ENCODE measurements at places on chromosomes 6 and 20.

DNA sequence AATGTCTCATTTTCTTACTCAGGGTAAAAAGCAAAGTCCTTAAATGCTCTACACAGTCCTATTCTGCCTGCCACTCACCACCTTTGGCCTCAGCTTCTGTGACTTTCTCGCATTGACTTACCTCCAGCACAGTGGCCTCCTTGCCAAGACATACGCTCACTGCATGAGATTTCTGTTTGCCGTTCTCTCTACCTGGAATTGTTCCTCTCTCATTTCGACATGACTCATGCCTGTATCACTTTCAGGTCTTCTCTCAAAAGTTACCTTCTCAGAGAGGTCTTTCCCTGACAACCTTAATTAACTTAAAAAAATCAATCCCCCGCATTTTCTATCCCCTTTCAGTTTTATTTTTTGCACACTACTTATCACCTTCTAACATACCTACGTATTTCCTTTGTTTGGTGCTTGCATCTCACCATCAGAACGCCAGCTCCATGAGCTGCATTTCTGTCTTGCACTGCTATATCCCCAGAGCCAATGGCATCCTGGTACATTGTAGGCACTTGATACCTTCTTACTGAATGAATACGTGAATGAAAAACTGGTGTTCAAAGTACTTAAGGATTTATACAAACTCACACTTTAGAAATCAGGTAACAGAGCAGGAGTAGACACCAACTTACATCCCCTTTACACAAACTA is 24.5 kb downstream of the TENT5A start:
- no peak for DNase-seq

DNA sequence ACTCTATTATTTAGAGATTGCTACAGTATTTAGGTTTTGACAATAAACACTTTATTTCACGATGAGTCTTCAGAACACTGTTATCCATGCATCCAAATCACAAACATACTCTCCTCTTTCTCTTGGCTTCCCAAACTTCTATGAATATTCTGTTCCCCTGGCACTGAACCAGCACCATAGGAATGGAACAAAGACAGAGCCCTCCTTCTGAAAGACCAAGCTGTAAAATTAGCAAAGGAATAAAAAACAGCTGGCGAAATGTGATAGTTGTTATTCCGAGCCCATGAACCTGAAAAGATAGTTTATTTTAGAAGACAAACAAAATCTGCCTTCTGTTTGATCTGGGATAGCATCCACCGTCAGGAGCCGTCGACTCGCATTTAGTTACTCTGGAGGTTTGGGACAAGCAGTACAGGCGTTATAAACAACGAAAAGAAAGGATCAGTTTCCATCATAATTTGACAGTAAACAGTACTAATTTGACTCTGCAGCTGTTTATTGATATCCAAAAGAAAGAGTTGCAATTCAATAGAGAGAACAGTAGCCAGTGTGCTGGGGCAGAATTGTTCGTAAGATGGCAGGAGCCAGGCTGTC is 161.4 kb downstream of the CLIC5 start:
- DNase-seq: no peak

DNA sequence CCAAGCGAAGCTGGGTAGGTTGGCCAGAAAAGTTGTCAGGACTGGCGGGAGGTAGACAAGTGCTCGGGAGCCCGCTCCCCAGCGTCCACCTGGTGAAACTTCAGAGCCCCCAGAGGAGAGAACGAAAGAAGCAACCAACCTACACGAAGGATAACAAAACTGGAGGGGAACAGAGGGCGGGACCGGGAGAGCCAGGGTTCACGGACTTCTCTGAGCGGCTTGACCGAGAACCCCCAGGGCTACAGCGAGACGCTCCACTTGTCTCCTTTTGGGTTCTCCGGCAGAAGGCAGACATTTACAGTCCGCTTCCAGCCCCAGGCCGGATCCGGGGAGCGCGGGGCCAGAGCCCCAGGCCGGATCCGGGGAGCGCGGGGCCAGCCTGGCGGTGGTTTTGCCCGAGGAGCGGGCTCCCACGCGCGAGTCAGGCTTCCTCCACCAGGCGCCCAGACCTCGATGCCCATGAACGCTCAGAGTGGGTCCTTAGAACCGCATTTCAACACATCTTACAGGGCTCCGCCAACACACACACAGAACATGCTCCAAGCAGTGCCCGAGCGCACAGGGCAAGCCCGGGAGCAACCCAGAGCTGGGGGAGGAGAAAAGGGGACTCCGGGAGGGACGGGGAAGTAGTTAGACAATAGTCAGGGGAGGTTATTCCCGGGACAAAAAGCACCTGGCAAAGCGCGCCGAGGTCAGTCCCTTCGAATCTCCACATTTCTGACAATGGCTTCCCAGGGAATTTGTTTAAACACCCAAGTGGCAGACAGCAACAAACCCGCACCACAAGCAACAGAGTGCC is 1.1 kb downstream of the PTPRK start:
- peak; percentile 18 for DNase-seq

GRCh38 chr6:27870291-27870870 is 41.8 kb downstream of the OR2B2 start:
- DNase-seq: no peak

GRCh38 chr6:39790772-39791171 is 1.4 kb upstream of the DAAM2 start:
- no peak for DNase-seq

DNA sequence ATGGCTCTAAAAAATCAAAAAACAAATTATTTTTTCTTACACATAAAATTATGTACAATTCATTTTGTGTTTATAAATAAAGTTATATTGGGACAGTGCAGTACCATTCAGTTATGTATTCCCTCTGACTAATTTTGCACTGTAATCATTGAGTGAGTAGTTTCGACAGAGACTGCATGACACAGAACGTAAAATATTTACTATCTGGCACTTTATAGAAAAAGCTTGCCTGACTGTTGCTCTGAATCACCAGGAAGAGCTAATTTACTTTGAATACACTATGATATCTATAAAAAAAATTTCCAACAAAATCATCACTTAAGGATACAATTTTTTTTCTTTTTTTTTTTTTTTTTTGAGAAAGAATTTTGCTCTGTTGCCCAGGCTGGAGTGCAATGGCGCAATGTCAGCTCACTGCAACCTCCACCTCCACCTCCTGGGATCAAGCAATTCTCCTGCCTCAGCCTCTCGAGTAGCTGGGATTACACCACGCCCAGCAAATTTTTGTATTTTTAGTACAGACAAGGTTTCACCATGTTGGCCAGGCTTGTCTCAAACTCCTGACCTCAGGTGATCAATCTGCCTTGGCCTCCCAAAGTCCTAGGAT is 11.0 kb upstream of the KHDC1L start:
- no peak for DNase-seq

GRCh38 chr20:6888736-6889395 is 121.4 kb downstream of the BMP2 start:
- no peak for DNase-seq

- DNase-seq: no peak
These were observed at the start of gene FOXA2 for GRCh38 chr20:22584522-22584921. TSS of gene FOXA2 (minus strand) at chr20:22584572. CDS start at chr20:22584278, 294 bp downstream.

DNA sequence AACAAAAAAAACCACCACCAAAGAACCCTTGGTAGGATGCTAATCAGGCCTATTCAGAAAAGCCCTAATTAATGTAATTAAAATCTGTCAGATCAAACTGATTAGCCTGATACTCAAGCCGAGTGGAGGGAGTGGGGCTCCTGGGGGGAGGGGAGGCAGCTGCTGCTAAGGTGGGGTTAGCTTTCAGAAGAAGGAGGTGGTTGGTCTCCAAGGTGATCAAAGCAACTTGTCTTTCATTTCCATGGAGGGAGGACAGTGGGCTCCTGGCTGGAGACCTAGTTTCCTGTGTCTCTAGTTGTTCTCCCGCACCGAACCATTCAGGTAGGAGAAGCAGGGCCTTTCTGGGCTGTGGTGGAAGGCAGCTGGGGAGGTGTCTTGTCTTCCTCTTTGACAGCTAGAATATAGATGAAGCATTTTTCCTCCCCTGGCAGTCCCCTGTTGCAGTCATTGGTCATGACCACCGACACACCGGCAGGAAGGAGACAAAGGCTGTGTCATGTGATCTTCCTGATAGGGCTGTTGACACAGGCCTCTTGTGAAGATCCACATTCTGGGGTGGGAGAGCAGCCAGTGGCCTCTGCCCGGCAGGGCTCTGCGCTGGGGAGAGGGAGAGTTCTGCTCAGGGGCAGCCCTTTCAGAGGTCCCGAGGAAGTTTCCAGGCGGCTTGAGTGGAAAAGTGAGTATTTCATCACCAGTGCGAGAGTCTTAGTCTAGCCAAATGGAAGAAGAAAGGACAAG is 39.9 kb upstream of the PRDM1 start:
- no peak for DNase-seq

GRCh38 chr20:48204499-48204898 is 419.2 kb upstream of the SULF2 start:
- DNase-seq: no peak

- no peak for DNase-seq
These were observed at the start of gene CLDN20 for GRCh38 chr6:155263373-155264063. TSS of gene CLDN20 (plus strand) at chr6:155264013. CDS start at chr6:155275720, 11,707 bp downstream.

GRCh38 chr6:39927159-39927558 is 7.1 kb downstream of the MOCS1 start:
- DNase-seq: no peak

GRCh38 chr6:30483677-30484279 is 5.5 kb upstream of the HLA-E start:
- no peak for DNase-seq

DNA sequence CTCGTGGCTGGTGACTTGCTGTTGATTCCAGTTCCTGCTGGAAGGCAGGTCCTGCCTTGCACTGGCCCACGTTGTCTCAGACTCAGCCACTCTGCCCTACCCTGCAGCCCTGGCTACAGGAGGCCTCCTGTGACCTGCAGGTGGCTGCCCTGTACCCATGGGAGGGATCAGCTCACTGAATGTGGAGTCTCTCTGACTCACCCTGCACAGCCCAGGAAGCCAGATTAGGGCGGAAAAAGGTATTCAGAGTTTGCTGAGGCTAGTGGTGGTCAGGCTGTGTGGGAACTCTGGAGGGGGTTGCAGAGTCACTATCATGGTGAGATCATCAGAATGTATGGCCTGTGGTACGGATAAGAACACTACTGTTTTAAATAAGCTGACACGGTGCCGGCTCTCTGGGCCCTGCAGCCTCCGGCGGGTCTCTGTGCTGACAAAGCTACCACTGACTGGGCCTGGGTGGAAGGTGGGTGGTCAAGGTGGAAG is 24.7 kb upstream of the PYGB start:
- no peak for DNase-seq

DNA sequence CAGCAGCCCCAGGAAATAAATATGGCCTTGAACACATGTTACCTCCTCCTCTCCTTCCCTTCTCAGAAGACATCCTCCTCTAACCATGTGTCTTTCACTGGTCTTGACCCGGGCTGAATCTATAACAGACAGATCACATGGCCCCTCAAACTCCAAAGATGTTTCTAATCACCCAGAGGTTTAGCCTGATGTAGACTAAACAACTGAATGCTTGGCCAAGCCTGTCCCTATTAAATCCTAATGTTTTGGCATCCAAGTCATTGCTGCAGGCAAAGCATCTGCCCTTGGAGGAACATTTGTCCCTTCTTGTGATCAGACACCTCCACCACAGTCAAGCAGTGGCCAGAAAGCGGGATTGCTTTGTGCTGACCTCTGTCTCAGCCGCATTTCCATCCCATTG is 65.5 kb downstream of the ANKRD60 start:
- DNase-seq: no peak

DNA sequence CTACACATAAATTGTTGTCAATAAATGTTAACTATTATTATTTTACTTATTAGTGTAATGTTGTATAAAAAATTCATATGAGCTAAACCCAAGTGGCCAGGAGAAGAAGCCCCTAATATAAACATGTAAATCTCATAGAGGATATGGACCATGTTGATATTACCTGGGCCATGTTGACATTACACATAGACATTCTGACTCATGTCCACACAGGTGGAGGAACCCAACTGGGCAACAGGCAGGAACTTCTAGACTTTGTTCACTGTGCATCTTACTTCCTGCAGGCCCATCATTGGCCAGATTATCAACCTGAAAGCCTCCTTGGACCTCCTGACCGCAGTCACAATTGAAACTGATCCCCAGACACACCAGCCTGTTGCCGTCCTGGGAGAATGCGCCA is 7.2 kb downstream of the BPIFA2 start:
- DNase-seq: no peak

GRCh38 chr6:21264288-21265033 is 329.1 kb upstream of the SOX4 start:
- no peak for DNase-seq

- no peak for DNase-seq
These were observed 64.9 kb upstream of the MEI4 start for GRCh38 chr6:77587963-77588362.

- DNase-seq: no peak
These were observed 422.0 kb upstream of the HS3ST5 start for GRCh38 chr6:114764866-114765265.

- DNase-seq: no peak
These were observed 11.0 kb downstream of the SLC29A1 start for GRCh38 chr6:44234101-44235025.

- no peak for DNase-seq
These were observed 61.6 kb downstream of the PREX1 start for GRCh38 chr20:48766205-48766604.

- no peak for DNase-seq
These were observed 98.6 kb downstream of the RFX6 start for GRCh38 chr6:116975600-116975999.

DNA sequence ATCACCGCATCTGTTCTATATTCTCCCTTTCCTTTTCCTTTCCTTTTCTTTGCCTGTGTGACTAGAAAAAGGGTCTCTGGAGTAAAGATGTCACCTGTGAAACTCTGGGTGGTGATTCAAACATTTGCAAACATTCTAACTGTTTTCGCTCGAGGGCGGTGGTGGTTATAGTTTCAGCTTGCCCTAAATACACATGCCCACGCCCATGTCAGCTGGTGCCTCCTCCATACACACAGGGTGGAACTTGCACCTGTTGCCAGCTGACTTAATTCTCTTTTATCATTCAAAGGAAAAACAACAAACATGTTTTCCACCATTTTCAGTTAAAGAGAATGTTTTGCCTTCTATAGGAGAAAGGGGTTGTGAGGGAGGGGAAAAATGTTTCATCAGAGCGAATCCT is 381.9 kb upstream of the ARID1B start:
- no peak for DNase-seq

DNA sequence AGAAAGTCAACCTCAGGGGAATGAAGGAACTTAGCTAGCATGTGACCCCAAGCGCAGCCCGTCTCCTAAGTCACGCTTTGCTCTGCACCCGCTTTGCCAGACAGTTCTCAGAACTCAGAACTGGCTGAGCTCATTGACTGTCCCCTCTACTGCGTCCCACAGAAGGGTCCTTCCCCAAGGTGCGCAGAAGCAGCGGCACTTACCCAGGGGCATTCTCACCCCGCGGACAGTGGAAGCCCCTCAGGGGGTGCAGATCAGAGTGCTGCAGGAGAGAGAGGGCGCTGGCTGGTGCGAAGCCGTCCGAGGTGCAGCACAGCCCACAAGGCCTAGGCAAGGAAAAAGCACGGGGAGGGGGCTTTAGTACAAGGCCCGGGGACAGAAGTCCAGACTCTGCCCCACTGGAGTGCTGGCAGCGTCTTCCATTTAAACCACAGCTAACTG is 807 bp downstream of the SNHG17 start:
- no peak for DNase-seq

GRCh38 chr20:20199361-20200160 is 147.2 kb downstream of the CFAP61 start:
- DNase-seq: no peak

All from cortex of kidney (tissue), 1 donor.